ENCODE measurements at places on chromosomes 7 and 10. TPM values are rescaled to one million over a fixed set of nuclear protein-coding genes. Genes with fewer than 3 reads are reported as not detected.

- no peak for DNase-seq
Measured at GRCh38 chr10:123786306-123786705, 105.3 kb downstream of the CPXM2 start.

GRCh38 chr10:84298057-84298456 is 30.3 kb upstream of the CCSER2 start:
- no peak for DNase-seq

The KBTBD2 gene
- polyA plus RNA-seq: 11.9 TPM

The PDE6C gene
- not detected for polyA plus RNA-seq

The CPVL gene
- not detected for polyA plus RNA-seq

The ST7 gene
- polyA plus RNA-seq: 52.1 TPM

The GPER1 gene
- 2.8 TPM for polyA plus RNA-seq

The MMP21 gene
- 0.08 TPM for polyA plus RNA-seq

DNA sequence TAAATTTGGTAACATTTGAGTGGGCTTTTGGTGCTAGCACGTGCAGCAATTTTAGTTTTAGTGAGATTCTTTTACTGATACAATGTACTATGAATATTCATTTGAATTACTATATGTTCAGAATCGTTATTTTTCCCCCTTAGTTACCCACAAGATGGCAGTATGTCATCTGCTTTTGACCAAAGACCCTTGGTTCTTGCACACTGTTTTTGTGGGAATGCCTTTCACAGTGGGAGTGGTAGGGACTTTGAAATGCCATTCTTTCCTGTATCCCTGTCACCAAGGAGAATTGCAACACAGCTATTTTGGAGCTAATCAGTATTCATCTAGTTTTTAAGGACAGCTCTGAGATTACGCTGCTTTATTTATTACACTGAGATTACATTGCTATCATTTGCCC is 40.6 kb downstream of the SEC23IP start:
- no peak for DNase-seq

The EPHB6 gene
- 0.47 TPM for polyA plus RNA-seq

Measured in GM12878 (cell line).